ENCODE measurements at places on chromosomes 7 and 10.

DNA sequence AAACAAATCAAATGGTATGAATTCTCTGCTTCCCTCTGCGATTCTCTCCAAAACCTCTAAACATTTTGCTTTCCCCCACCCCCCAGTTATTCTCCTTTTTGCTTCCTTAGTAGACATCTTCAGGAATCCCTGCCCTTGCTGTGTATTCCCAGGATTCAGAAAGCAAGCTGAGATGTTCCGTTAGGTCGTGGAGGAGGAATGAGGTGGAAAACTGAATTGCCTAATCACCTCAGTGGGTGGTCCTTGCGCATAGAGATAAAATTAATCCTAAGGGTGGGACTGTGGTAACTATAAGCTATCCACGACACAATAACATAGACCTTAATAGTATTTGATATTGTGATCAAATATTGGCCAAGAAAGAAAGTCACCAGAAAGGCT is 49.1 kb upstream of the SEMA3C start:
- no peak for DNase-seq

GRCh38 chr7:628402-628763 is 98.1 kb upstream of the DNAAF5 start:
- no peak for DNase-seq

- no peak for DNase-seq
These were observed 73.6 kb upstream of the AMPH start for GRCh38 chr7:38704751-38705150.

GRCh38 chr7:135684136-135684535 is 21.8 kb downstream of the STMP1 start:
- DNase-seq: no peak

GRCh38 chr7:48741545-48741944 is 182.8 kb upstream of the CDC14C start:
- DNase-seq: peak; percentile 50

DNA sequence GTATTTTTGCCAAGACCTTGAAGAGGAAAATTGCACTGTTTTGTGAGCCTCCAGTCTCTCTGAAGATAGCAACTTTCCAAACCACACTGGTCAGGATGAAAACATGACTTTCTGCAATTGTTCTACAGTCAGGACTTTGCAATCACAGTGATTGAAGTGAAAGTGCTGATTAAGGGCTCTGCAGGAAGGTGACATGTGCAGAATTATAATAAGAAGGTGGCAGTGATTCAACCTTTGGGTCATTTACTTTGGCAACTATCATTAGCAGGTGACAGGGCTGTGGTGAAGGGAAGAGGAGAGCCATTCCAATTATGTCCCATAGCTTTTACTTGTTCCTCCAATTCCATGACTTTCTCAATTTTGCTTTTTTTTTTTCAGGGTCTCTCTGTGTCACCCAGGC is 350.0 kb upstream of the FZD8 start:
- DNase-seq: no peak

DNA sequence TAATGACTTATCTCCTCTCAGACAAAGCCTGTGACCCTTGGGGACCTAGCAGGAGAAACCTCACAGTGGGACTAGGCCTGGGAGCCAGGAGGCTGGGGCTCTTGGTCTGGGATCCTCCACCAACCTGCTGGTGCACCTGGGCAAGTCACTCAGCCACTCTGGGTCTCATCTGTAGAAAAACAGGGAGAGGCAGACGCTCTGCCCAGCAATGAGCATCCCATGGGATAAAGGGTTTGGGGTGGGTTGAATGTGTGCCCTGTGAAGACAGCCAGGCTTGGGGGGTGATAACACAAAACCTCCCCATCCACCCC is 81.6 kb downstream of the ZMIZ1 start:
- no peak for DNase-seq

- DNase-seq: peak; percentile 27
These were observed 68.3 kb upstream of the AMPH start for GRCh38 chr7:38699471-38699870.

- DNase-seq: peak; percentile 90
These were observed 19.9 kb upstream of the MAP3K8 start for GRCh38 chr10:30413996-30414576.

DNA sequence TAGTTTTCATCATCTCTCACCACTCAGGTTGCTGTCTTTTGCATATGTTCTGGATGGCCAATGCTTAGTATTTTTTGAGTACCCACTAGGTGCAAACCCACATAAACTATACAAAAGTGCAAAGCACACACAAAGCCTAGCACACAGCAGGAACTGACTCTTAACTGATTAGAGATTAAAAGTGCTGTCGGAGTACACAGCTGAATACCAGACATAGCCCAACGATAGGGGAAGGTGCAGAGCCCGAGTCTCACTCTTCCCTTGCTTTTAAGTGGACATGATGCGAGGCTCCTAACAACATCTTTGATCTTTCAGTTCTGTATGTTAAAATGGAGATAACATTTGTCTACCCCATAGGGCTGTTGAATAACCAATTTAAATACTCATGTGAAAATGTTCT is 90.8 kb downstream of the DPY19L1 start:
- no peak for DNase-seq

DNA sequence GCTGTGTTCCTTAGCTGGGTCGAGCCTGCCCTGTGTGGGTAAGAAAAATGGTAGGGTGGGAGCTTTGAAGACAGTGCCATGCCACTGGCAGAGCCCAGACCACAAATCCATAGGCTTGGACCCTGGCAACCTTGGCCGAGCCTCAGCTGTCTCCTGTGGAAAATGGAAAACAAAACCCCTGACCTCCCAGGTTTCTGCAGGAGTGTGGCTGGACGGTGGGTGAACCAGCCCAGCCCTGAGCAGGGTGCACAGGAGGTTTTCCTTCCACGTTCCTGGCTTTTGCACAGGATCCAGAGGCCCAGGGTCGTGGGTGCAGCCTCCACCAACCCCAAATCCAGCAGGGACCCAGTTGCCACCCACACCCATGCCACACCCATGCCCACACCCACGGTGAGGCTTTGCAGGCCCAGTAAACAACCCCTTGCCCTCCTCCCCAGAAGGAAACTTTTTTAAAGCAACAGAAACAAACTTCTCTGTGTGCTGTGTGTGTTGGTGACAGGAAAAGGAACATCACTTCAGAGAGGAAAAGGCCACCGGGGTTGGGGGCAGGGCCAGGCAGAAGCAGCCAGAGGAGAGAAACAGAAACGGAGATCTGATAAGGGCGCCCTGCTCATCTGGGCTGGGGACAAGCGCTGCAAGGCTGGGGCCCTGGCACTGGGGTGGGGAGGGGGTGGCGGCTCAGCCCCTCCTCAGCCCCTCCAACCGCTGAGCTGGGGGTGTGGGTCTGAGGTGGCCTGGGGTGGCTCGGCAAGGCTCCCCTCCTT is 20.7 kb upstream of the ZMIZ1 start:
- peak; percentile 64 for DNase-seq

GRCh38 chr7:46175221-46175620 is 254.1 kb upstream of the IGFBP3 start:
- DNase-seq: no peak

GRCh38 chr10:113663142-113663541 is 699 bp downstream of the NRAP start:
- no peak for DNase-seq

- peak; percentile 30 for DNase-seq
These were observed 51.8 kb downstream of the GSDME start for GRCh38 chr7:24705461-24705954.

DNA sequence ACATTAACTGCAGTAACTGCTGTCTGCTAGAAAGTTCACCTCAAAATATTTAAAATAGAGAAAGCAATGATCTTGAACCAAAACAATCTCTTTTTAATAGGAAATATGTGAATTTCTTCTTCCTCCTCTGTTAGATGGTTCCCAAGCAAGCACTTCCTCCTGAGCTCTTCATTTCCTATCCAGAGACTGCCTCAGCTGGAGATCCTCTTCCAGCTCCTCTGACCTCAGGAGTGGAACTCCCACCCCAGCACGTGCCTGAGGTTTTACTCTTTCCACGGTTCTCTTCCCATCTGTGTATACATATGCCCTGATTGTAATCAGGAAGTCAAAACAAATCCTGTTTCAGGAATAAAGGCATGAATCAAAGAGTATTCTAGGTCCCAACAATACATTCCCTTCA is 5.6 kb downstream of the DENND11 start:
- DNase-seq: peak; percentile 30

- no peak for DNase-seq
These were observed 149.0 kb upstream of the UNC5B start for GRCh38 chr10:71063401-71063800.

DNA sequence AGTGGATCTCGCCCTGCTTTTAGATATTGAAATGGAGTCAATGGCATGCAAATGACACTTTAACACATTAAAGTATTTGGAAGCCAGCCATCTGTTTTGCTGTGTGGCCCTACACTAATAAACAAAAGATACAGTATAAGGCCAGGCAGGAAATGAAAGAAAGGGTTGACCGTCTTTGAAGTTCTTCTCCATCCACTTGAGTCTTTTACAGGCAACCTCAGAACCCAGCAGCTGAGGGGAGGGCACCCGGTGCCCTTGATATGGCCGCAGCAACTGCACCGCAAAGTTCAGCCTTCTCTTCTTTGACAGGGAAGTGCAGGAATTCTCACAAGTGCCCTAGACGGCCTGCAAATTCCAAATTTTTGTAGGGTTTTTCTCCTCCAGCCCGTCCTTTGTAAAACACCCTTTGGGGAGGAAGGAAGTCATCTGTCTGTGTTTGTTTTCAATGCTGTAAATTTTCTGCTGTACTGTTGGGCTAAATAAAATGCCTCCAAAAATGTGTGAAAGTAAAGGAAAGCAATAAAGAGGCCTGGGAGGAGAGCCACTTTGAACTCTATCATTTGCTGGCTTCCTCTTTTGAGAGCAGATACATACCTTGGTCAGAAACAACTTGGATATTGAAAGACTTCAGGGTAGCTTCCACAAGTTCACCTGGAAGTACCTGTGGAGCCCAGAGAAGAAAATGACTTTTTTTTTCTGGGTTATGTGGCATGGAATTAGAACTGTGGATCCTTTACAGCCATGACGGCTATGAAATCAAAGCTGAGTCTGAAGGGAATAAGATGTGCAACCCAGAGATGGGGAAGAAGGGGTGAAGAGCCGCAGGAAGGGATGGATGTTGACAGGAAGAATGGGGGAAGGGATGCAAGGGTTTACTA is 3.6 kb downstream of the HOXA1 start:
- DNase-seq: no peak

DNA sequence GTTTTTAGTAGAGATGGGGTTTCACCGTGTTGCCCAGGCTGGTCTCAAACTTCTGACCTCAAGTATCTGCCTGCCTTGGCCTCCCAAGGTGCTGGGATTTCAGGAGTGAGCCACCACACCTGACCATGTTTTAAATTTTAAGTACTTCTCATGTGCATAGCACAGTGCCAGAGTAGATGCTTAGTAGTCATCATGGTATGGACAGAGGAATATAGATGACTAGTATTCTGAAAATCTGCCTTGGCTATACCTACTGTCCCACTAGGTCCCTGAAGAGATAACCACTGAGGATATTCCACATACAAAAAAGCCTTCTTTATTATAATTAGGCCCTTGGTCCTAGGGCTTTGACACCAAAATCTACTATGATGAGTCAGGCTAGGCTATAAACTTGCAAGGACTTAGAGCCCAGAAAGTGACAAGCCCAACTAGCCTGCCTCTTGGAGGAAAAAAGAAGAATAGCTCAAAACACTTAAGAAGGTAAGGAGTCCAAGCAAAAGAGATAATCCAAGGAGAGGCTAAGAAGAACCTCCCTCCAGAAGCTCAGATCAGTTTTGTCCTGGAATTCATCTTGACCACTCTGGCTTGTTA is 34.0 kb downstream of the LUC7L2 start:
- no peak for DNase-seq

- peak; percentile 27 for DNase-seq
These were observed 181.7 kb downstream of the PLXNA4 start for GRCh38 chr7:132394283-132395198.

- DNase-seq: peak; percentile 2
These were observed 51.0 kb downstream of the ORC5 start for GRCh38 chr7:104156842-104157277.

DNA sequence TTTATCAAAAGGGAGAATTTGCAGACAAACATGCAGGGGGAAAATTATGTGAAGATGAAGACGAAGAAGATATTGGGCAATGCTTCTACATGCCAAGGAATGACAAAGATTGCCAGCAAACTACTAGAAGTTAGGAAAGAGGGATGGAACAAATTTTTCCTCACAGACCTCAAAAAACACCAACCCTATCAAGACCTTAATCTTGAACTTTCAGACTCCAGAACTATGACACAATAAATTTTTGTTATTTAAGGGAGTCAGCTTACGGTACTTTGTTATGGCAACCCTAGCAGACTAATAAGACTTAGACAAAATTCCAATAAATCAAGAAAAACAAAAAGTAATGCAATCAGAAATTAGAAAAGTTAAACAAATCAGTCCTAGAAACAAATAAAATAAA is 280.0 kb upstream of the GNAI1 start:
- no peak for DNase-seq

- no peak for DNase-seq
These were observed 114.2 kb upstream of the FAM180A start for GRCh38 chr7:135862586-135863340.

DNA sequence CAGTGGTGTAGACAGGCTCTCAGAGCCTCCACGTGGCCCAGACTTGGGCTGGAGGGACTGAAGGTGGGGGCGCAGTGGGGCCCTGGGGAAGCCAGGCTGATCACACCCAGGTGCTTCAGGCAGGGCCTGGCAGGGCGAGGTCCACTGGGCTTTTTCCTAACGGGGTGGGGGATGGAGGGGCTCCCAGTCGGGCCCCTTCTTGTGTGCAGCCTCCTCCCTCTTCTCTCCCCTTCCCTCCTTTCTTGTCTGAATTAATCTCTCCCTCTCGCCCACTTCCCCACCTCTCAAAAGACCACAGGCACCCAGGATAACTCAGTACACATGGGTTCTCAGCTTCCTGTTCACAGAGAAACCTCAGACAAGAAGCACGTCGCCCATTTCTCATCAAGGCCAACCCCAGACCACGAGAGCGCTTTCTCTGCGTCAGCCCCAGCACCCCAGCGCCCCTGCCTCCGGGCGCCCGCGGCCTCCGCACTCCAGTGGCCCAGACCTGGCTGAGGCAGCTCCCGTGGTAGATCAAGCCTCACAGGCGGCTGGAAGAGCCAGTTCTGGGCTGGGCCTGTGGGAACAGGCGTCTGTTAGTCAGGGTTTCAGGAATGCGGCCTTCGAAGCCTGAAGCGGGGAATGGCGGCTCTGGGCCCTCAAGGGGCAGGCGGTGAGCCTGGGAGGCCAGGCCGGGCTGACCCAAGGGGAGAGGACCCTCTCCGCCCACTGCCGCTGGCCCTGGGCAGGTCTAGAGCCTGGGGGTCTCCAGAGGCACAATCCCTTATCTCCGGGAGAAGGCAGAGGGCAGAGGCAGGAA is 50.6 kb downstream of the PWWP2B start:
- DNase-seq: peak; percentile 84

- DNase-seq: no peak
These were observed 117.9 kb downstream of the HIPK2 start for GRCh38 chr7:139659922-139660316.

All from suppressor macrophage treated with lipopolysaccharide for 1 hour (primary cell).